Activated naive CD4-positive, alpha-beta T cell treated with anti-CD3 and anti-CD28 coated beads for 36 hours (primary cell): ENCODE measurements at places on chromosomes 16 and 17. TPM values are rescaled to one million over a fixed set of nuclear protein-coding genes. Genes with fewer than 3 reads are reported as not detected.

Gene SMIM22
- not detected for total RNA-seq

Gene SPEM3
- not detected for total RNA-seq

Gene KRTAP1-5
- not detected for total RNA-seq

Gene KRT12
- not detected for total RNA-seq

Gene TMED6
- total RNA-seq: 0.86 TPM

Gene SLC5A11
- total RNA-seq: not detected

Gene P2RX1
- 0.10 TPM for total RNA-seq

Gene TRAF4
- 75.9 TPM for total RNA-seq

Gene EMC8
- 31.6 TPM for total RNA-seq

Gene TLCD2
- 0.05 TPM for total RNA-seq

Gene STH
- total RNA-seq: not detected

Gene NECAB2
- not detected for total RNA-seq

Gene CACNG5
- not detected for total RNA-seq

Gene GPR139
- total RNA-seq: not detected

Gene CD300C
- not detected for total RNA-seq

Gene C16orf86
- 3.2 TPM for total RNA-seq

Gene NT5M
- 7.7 TPM for total RNA-seq

Gene PRRT2
- total RNA-seq: 0.83 TPM

Gene FSCN2
- not detected for total RNA-seq

Gene FBXL16
- 3.7 TPM for total RNA-seq

Gene SCNN1B
- total RNA-seq: not detected

Gene ATP1B2
- 0.14 TPM for total RNA-seq

Gene KCNH6
- not detected for total RNA-seq

Gene NKD1
- total RNA-seq: 3.2 TPM

Gene ZNF423
- not detected for total RNA-seq

Gene PRAC1
- not detected for total RNA-seq

Gene NDE1
- total RNA-seq: 161 TPM

Gene TAT
- total RNA-seq: not detected

Gene KRT9
- not detected for total RNA-seq
